ENCODE measurements at places on chromosomes 1 and 21. TPM values are rescaled to one million over a fixed set of nuclear protein-coding genes. Genes with fewer than 3 reads are reported as not detected.
A peak's percentile ranks its signal among the peaks of the same experiment; 100 is the strongest.

DNA sequence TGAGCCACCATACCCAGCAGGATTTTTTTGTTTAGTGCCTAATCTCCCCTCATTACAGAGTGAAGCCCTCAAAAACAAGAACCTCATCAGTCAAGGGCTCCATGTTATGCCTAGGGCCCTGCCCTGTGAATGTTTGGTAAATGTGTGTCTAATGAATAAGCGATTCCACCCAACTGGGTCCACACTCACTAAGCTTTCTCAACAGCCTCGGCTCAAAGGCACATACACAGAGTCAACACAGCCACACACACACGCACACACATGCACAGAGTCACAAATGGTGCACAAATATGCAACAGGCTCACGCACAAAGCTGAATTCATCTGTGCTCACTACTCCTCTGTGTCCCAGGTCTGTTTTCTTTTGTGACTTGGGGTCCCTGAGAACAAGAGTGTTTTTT is 11.7 kb upstream of the SYNC start:
- DNase-seq, result no peak

- DNase-seq, result peak; percentile 27
These were observed 112.3 kb downstream of the TSEN15 start for GRCh38 chr1:184163674-184164465.

The PTPN22 gene
- total RNA-seq, result not detected

GRCh38 chr1:998745-998994 is 1.2 kb downstream of the HES4 start:
- no peak for DNase-seq

DNA sequence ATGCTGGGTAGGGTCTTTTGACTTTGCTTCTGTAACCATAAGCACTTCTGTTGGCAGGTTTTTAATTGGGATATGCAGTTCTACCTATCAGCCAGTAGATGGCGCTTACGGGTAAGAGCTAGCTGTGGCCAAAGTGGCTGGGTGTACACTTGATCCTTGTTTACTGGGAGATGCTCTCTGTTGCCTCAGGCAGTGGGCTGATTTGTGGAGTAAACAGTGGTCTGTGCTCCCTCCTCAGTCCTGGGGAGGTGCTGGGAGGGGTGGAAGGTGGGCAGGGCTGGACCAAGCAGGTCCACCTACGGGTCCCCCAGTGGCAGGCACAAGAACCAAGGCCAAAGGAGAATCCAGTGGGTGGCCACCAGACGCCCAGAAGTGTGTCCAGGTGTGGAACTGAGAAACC is 43.4 kb downstream of the RALGPS2 start:
- peak; percentile 62 for DNase-seq

GRCh38 chr1:201656311-201657032 is 117.5 kb downstream of the NAV1 start:
- DNase-seq, result no peak

DNA sequence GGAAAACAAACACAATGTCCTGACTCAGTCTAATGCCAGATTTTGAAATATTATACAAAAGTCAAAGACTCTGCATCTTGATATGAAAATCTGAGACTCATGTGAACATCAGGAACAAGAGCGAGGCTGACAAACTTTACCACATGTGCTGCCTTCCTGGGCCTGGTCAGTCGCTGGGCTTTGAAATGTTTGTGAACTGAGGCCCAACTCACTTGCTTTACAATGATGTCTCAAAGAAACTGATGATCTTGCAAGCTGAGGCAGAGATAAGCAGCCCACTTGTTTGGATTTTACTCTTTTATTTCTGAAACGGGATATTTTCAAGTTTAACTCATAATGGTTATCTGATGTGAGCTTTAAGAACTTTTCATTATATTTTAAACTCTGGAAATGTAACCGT is 2.1 kb downstream of the BCAR3 start:
- no peak for DNase-seq

- no peak for DNase-seq
These were observed 194.6 kb downstream of the GREM2 start for GRCh38 chr1:240417317-240417716.

GRCh38 chr1:200877839-200878551 is 5.2 kb downstream of the GPR25 start:
- no peak for DNase-seq

The FALEC gene
- not detected for total RNA-seq

DNA sequence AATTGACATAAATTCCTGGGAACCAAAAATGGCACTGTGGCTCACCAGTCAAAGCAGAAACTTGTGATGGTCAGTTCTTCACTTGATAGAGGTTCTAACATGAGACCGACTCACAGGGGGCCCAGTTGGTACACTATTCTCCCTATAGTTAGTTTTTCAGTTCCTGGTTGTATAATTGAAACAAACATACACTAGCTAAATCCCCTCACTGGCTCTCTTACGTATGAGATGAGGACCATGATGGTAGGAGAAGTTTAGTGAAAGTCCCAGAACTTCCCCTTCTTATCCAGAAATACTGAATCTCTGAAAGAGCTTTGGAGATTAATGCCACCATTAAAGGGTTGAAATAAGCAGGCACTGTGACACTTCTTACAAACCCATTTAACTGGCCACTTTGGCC is 2.8 kb upstream of the S100B start:
- DNase-seq, result no peak

DNA sequence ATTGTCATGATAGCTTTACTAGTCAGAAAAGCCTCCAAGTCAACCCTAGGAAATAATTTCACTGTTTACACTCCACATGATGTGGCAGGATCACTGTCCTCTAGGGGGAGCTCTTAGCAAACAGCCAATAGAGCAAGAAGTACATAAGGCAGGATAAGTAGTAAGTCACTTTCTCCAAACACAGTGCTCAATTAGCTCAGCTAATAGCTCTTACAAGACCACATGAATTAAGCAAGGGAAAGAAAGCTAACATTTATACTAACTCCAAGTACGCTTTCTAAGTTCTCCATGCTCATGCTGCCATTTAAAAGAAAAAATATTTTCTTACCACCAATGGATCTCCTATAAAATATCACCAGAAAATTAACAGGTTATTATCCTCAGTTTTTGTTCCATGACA is 66.9 kb upstream of the LRIF1 start:
- DNase-seq, result peak; percentile 77

The RNPC3 gene
- 3.1 TPM for total RNA-seq

- no peak for DNase-seq
These were observed 283.2 kb upstream of the LRRC7 start for GRCh38 chr1:69284508-69284907.
